ENCODE measurements at places on chromosomes 6 and 20.

- no peak for DNase-seq
Observed at GRCh38 chr6:21899708-21900107, 306.2 kb downstream of the SOX4 start.

DNA sequence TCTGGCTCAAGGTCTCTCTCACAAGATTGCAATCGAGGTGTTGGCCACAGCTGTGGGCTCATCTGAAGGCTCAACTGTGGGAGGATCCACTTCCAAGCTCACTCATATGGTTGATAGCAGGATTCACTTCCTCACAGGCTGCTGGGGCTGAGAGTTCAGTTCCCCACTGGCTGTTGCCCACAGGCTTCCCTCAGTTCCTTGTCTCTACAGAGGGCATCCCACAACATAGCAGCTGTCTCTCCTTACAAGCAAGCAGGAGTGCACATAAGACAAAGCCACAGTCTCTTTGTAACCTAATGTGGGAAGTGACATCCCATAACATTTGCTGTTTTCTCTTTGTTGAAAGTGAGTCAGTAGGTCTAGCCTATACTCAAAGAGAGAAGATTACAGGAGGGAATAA lies 14.0 kb downstream of the SPATS1 start:
- no peak for DNase-seq

DNA sequence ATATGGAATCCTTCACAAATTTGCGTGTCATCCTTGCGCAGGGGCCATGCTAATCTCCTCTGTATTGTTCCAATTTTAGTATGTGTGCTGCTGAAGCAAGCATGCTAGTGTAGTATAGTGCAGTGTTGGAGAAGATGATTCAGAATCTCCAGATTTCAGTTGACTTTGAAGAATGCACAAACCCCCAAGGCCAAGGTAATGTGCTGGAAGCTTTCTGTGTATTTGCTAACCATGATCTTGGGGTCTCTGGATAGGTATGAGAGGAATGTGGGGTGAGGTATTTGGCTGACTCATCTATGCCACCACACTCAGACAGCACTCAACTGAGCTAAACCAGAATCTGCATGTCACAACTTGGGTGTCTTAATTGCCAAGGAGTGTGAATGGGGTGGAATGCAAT lies 42.6 kb upstream of the DEK start:
- DNase-seq, result no peak

- DNase-seq, result no peak
Observed at GRCh38 chr20:54573838-54574237, 98.4 kb downstream of the DOK5 start.

- DNase-seq, result peak; percentile 70
Observed at GRCh38 chr6:16319813-16320532, 81.6 kb downstream of the GMPR start.

DNA sequence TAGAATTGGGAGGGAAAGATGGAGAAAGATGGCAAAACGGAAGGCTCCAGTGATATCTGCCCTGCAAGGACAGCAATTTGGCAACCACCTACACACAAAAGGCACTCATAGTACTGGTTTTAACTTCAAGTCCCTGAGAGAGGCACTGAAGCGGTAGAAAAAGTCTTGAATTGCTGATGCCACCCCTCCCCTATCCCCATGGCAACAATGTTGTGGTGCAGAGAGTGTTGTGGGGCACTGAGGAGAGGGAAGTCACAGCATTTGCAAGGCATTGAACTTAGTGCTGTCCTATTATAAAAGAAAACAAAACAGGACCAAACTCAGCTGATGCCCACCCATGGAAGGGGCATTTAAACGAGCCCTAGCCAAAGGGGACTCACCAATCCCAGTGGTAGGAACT lies 343.7 kb downstream of the HAO1 start:
- DNase-seq, result no peak

DNA sequence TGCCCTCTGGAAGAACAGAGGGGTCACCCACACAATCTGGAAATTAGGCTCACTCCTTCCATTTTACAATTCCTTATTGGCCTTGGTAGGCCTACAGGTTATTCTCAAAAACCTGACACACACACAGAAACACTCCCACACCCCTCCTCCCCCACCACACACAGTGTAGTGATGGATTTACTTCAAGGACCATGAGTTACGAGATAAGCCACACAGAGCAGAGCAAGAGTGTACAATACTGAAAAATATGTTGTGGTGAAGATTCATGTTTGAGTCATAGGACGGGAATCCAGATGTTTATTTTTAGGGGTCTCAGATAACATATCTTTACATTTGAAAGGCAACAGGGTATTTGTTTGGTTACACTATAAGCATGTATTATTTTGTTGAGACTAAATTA lies 291.9 kb downstream of the PLCB1 start:
- DNase-seq, result no peak

- DNase-seq, result no peak
Observed at GRCh38 chr20:62793757-62794006, 2.6 kb upstream of the MRGBP start.

- no peak for DNase-seq
Observed at GRCh38 chr6:101585501-101585900, 192.0 kb downstream of the GRIK2 start.

DNA sequence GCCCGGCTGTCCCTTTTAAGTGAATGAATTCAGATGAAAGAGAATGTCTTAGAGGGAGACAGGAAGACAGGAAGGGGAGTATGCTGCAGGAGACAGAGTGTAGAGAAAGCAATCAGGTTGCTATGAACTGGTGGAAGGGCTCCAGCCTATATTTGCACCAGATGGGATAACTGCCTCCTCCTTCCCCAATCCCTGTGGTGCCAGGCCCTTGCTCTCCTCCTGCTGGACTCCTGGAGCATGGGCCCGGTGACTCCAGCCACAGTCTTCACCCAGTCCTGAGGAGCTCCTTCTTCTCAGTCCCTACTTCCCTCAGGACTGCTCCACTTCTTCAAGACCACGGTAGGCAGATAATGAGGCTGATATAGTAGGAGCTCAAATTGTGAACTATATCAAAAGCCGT lies 91.8 kb downstream of the TMEM200A start:
- no peak for DNase-seq

GRCh38 chr6:163289447-163289846 lies 125.1 kb upstream of the QKI start:
- DNase-seq, result no peak

DNA sequence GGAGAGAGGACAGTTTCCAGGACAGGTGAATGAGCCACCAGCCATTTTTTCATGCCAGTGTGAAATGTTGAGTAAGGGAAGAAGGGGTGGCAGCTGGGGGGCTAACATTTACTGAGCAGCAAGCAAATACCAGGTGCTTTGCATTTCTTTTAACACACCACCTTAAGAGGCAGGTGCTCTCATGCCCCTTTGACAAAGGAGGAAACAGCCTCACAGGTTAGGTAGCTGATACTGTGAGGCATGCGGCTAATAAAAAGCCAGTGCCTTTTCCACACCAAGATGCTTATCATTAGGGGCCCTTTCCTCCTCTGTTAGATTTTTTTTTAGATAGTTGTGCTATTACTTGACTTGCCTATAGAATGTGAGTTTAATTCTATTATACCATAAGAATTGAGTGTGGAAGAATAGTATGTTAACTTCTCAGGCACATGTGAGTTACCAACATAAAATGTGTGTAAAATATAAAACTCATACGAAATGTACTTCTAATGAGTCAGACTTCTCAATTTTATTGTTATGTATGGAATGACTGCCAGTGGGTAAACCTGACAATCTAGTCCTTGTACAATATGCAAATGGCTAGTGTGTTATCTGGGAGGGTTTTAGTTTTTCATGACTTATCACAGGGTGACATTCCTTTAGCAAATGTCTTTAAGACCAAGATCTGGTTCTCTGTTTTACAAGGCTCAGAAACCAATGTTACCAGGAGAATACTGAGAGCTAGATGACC lies 260.0 kb downstream of the TMEM242 start:
- no peak for DNase-seq

- DNase-seq, result no peak
Observed at GRCh38 chr6:121485359-121485811, 49.9 kb downstream of the GJA1 start.

DNA sequence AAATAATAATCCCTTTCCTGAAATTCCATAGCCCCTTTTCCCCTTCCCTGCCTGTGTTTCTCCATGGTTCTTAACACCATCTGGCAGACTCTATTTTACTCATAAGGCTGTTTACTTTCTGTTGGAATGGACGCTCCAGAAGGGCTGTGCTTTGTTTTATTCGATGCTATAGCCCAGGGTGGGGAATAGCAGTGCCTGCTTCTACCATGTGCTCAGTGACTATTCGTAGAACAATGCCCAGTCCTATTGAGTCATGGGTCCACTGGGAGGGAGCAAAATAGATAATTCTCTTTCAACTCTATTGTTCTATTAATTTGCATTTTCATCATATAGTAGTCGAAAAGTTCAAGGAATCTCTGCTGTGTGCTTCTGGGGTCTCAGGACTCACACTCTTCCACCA lies 565.1 kb downstream of the C6orf118 start:
- DNase-seq, result no peak

DNA sequence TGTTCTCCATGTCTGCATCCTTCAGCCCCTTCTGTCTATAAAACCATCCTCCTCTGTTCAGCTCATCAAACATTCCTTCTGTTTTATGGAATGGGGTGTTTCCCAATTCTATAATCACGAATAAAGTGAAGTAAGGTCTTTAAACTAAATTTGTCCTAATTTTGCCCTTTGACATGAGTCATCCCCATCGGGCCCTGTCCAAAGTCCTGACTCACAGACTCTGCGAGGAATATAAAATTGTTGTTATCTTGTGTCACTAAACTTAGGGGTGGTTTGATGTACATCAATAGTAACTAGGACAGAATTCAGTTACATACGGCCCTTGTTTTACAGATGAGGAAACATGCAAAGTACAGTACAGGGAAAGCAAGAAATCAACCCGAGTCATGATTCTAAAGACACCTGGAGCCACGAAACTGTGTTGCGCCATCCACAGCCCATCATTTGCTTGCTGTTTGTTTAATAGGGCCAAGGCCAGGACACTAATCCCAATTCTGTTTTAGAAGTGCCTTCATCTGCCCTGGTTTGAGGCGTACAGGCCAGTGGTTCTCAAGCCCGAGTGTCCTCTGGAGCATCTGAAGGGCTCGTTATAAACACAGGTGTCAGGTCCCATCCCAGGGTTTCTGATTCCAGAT lies 2.8 kb downstream of the ACSS1 start:
- no peak for DNase-seq

DNA sequence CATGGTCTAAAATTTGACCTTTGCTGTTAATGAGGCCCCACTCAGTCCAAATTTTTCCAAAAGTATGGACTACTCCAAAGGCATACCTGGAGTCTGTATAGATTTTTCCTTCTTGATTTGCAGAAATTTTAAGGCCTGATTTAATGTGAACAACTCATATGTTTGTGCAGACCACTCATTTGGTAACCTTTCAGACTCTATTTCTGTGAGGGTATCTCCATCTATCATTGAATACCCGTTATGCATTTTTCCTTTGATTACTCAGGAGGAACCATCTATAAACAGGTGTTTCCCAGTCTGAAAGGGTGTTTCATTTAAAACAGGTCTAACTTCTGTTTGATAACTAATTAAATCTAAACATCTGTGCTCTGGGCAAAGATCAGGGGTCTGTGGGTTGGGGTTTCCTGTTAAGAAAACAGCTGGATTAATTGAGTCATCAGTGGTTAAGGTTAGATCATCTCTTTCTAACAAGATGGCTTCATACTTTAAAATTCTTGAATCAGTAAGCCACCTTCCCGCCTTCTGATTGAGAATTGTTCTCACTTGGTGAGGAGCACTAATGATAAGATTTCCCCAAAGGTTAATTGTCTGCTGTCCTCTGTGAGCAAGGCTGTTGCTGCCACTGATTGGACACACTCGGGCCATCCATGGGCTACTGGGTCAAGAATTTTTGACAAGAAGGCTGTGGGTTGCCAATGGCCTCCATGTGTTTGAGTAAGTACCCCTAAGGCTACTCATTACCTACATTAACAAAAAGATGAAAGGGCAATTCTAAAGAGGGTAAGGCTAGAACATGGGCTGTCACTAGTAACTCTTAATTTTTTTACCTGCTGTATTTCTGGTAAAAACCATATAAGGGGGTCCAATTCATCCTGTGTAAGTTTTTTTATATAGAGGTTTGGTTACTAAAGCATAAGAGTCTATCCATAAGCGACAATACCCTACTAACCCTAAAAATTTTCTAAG lies 24.1 kb downstream of the HLA-B start:
- DNase-seq, result no peak

DNA sequence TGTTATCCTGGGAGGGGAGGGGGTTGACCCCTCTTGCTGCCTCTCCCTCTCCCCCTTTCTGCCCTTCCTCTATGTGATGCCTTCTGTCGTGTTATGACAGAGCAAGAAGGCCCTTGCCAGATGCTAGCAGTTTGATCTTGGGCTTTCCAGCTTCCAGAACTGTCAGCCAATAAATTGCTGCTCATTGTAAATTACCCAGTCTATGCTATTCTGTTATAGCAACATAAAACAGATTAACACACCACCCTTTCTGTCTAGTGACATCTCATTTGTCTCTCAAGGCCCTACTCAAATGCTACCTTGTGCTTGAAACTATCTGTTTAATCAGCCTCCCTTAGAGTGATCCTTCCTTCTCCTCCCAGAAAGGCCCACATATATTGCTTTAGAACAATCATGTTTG lies 16.4 kb upstream of the MAP3K4 start:
- no peak for DNase-seq

DNA sequence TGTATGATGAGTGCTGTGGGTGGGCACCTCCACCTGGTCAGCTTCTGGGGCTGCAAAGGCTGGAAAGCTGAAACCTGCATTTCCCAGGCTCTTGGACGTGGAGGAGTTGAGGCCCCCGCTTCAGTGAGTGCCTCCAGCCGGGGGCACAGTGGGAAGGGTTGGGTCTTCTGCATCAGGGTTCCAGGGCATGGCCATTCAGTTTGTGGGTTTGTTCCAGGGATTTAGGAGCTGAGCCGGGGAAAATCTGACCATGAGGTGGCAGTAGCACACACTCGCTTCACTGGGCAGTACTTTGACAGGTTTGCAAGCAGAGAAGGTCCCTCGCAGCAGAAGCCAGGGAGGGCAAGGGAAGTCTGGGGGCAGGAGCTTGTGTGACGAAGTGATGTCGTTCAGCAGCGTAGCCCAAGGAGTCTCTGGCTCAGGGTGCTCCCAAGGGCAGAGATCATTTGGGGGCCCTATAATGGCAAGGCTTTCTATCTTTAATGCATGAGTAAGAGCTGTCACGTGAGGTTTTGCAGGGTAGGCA lies 69.5 kb upstream of the SULF2 start:
- DNase-seq, result no peak

GRCh38 chr6:11810039-11810541 lies 31.5 kb upstream of the ADTRP start:
- DNase-seq, result no peak

DNA sequence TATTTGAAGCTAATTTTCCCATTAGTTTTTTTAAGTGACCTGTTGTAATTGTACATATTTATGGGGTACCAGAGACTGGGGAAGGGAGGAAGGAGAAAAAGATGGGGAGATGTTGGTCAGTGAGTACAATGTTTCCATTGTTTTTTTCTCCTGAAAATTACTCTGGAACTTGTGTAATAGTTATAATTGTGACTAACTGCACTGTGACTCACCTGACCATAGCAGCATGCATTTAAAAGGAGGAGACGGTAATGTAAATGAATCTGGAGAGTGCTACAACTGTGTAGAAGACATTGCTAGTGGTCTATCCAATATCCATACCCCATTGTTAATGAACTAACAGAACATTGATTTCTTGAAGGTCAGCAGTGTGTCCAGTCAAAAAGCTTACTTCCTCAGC lies 133.4 kb downstream of the RFPL4B start:
- DNase-seq, result no peak

GRCh38 chr6:144840619-144841018 lies 555.5 kb downstream of the UTRN start:
- no peak for DNase-seq

GRCh38 chr20:16761305-16761829 lies 13.2 kb downstream of the OTOR start:
- peak; percentile 57 for DNase-seq

Measured in DMS153 (cell line).